ENCODE measurements at places on chromosomes 6 and 20.

GRCh38 chr6:168542301-168542700, 101.3 kb downstream of the SMOC2 start:
- no peak for DNase-seq

DNA sequence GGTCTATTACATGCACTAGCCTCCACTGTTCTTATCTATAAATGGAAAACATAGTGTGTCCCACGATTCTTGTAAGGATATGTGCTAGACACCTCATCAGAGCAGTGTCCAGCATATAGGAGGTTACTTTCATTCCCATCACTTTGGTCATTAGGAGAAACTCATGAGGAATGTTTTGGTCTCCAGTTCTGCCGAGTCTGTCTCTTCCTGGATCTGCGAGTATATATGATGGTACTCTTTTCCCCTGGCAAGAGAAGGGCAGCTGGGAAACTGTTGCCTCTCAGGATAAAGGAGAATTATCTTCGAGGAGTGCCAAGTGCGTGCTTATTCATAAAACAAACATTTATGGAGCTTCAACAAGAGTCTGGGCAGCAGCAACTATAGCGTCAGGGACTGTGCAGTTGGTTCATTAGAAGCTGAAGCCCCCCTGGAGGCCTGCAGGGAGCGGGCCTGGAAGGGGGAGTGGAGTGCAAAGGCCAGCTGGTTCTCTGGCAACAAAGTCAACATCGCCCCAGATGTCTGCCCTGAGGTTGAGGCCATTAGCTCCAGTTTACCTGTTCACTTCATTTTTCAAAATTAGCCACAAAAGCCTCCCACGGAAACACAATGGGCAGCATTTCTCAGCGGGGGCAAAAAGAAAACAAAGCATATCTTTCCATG, 811.9 kb downstream of the MAFB start:
- DNase-seq, result no peak

- no peak for DNase-seq
These were observed 4.4 kb downstream of the PYGB start for GRCh38 chr20:25252230-25252651.

- DNase-seq, result no peak
These were observed 219.5 kb downstream of the SMOC2 start for GRCh38 chr6:168660400-168660945.

DNA sequence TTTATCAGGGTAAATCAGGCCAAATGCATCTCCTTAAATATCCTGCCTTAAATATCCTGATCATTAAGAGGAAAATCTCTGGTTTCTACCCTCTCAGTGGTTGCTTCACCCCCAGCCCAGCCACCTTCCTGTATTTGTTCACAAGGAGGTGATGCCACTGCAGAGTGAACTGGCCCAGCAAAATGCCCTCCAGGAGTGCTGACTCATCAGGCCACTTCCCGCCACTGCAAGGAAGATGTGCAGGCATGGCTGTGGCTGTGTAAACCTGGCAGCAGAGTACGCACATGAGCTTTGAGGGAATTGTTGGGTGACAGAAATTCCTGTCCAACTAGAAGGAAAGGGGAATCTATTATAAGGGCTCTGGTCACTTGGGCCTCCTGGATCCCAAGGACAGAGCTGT, 13.8 kb downstream of the NQO2 start:
- peak; percentile 94 for DNase-seq

DNA sequence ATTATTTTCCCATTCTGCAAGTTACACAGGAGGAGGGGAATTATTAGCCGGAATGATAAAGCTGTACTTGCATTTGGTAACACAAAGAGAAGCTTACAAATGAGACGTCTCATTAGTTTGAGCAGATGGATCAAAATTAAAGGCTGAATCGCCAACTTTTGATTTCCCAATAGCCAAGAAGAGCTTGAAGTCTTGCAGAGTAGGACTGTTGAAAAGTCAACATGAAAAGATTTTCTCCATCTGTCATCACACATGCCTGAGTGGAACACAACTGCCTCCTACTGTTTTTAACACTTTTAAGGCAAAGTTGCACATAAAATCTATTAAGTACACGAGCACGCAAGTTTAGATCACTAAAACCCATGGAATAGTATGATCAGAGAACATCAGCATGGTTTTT, 176.2 kb downstream of the ASCC3 start:
- DNase-seq, result no peak

DNA sequence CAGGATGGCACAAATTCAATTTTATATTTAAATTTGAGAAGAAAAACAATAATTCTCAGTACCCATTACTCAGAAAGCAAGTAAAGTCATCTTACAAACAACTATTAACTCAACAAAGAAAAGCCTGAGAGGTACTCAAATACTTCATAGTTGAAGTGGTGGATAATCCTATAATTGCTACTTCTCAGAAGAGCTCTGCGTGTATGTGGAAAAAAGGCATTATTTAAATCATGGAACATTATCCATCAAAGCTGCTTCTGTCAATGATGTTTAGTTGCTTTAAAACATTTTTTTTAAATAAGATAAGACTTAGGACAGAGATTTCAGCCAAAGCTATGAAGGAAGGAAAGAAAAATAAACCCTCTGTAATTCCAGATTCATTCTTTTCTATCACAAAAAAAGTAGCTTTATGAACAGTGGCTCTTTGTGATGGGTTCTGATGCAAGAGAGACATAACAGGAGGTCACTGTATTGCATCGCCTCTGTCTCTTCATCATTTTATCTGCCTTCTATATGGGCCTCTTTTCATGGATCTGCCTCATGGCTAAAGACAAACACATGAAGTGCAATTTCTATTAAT, 367.9 kb upstream of the SLC35B3 start:
- DNase-seq, result no peak

DNA sequence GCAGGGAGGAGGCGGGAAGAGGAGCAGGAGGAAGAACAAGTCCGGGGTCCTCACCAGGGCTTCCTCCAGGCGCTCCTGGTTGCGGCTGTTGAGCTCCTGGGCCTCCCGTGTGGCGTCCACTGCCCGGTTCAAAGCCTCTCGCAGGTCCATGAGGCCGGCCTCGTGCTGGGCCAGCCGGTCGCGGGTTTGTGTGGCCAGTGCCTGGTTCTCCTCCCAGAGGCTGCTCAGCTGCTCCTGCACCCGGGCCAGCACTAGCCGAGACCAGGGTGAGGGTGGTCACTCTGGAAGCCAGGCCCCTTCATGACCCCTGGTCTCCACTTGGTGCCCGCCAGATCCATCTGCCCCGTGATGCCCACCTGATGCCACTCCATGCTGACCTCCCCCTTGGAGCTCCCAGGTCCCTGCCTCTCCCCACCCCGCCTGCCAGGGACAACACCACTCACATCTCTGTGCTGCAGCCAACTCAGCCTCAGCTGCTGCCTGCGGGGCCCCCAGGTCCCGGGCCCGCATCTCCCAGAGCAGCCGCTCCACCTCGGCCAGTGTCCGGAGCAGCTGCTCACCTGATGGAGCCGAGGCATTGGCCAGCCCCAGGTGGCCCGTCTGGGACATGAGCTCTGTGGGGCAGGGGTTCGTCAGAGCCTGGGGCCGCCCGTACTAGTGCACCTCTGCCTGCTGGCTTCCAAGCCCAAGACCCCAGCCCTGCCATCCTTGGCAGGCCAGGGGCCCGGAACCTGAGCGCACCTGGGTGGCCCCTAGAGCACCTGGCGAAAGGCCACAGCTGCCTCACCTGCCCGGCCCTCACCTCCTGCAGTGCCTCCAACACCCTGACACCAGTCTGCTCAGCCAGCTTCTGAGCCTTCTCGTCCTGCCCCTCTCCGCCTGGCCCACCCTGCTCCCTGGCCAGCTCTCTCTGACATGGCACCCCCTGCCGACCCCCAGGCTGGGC, 15.9 kb downstream of the ADRM1 start:
- peak; percentile 4 for DNase-seq

- DNase-seq, result no peak
These were observed 13.1 kb downstream of the C20orf96 start for GRCh38 chr20:277496-277781.

- DNase-seq, result peak; percentile 38
These were observed 19.3 kb downstream of the UQCC2 start for GRCh38 chr6:33692078-33692759.

GRCh38 chr20:46985671-46986070, 91.0 kb downstream of the EYA2 start:
- no peak for DNase-seq

- no peak for DNase-seq
These were observed 19.9 kb downstream of the MCM8 start for GRCh38 chr20:5970381-5970780.

DNA sequence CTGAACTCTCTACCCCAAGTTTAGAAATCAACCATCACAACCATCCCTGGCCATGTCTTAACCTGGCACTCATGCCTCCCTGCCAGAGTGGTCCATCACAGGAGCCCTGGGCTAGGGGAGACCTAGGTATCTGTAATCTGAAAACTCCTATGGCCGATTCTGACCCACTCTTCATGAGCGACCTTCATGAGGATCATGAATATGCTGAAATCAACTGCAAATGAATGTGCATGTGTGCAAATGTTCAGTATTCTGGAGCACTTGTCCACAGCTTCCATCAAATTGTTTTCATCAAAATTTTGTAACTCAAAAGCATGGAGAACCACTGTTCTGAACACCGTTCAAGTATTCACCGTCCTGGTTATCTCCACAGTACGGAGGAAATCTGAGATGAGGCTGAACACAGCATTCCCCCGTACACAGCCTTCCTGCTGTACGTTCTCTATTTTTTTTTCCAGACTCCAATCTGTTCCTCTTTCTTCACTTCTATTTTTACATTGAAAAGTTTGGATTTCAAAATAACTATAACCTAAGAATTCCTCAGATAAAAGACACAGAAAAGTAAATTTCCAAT, 17.7 kb downstream of the METTL24 start:
- DNase-seq, result no peak

DNA sequence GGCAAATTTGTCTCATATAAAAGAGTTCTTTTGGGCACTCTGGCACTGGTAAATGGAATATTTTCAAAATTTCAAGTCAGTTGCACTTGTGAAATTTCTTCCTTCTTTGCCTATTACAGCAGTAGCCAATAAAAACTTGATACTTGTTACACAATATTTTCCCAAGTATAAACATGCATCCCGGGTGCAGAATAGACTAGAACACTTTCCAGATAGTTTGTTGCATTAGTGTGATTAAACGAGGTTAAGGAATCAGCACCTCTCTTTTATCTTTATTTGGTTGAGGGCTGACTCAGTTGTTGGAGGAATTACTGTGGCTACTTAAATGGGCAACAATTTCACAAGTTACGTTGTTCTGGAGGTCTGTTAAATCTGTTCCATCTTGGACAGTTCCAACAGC, 467.5 kb downstream of the CDKAL1 start:
- no peak for DNase-seq

GRCh38 chr6:841569-841968, 148.6 kb upstream of the EXOC2 start:
- no peak for DNase-seq

- DNase-seq, result peak; percentile 34
These were observed 280.6 kb upstream of the PRDM1 start for GRCh38 chr6:105805501-105806023.

DNA sequence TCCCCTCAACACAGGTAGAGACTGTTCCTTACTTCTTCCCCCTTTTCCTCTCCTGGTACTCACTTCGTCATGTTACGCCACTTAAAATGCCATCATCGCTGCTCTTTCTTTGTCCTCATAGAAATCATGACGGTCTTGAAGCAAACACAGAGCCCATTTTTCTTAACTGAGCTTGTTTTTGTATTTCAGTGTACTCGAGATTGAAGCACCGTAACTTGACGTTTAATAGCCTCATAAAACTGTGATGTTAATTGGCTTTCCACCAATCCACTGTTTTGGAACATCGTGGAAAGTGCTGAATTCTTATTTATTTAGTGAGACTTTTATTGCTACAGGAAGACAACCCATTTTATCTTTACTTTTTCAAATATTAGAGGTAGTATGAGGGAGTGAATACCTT, 38.7 kb downstream of the DUSP22 start:
- DNase-seq, result no peak

GRCh38 chr6:170178561-170179477, 112.1 kb downstream of the DLL1 start:
- peak; percentile 93 for DNase-seq

GRCh38 chr6:144265061-144265357, 20.1 kb upstream of the UTRN start:
- DNase-seq, result no peak

GRCh38 chr20:52859156-52859876, 112.8 kb upstream of the TSHZ2 start:
- peak; percentile 11 for DNase-seq

DNA sequence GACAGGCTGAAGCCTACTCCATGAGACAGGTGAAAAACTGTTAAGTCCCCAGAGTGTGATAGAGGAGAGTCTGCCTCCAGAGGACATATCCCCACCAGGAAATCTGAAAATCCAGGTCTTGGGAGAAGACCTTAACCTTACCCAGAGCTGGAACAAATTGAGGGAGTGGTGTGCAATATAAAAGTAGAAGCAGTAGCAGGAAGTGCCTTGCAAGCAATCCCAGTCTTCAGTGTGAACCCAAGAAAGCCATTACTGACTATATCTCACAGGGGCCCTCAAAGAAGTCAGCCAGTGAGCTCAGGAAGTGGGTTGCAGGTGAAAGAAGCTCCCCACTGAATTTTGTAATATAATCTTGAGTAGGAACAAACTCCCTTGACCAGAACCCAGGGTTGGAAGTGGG, 41.9 kb upstream of the PKIB start:
- DNase-seq, result no peak

GRCh38 chr6:4370066-4370465, 234.7 kb upstream of the ECI2 start:
- peak; percentile 88 for DNase-seq

GRCh38 chr6:138546733-138547185, 47.5 kb upstream of the NHSL1 start:
- DNase-seq, result peak; percentile 13

DNA sequence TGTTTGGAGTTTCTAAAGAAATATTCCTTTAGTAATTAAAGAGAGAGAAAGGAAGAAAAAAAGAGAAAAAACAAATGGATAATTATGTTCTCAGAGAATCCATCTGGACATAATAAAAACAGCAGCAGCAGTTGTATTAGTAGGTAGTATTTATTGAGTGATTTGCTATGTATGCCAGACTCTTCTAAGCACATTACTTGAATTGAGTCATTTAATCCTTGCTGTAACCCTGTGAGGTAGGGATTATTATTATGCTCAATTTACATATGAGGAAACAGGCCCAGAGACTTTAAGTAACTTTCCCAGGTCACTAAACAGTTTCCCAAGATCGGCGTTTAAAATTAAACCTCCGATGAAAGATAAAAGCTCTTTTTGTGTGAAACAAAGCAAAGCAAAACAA, 238.8 kb downstream of the TSHZ2 start:
- DNase-seq, result no peak

GRCh38 chr6:30819297-30819917, 64.9 kb upstream of the DDR1 start:
- peak; percentile 51 for DNase-seq

GRCh38 chr6:110158479-110158878, 21.0 kb downstream of the WASF1 start:
- no peak for DNase-seq

GRCh38 chr6:55543633-55544309, 35.2 kb downstream of the HMGCLL1 start:
- peak; percentile 33 for DNase-seq

- peak; percentile 57 for DNase-seq
These were observed 23.6 kb downstream of the PKHD1 start for GRCh38 chr6:52063584-52064344.

DNA sequence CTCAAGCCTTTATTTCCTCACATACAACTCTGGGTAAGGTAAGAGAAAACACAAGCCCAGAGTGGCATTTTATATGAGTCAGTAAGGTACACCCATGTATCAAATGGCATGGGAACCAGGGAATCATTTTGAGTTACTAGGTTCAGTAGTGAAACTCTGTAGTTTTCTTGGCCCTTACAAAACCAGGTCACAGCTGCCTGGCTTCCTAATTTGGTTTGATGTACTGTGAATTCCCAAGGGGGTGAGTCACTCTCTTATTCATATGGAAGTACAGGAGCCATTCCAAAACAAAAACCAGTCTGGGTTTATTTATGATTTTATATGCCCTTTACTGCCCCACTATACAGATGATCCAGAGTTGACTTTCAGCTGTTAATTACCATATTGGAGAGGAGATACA, 70.7 kb downstream of the PDE7B start:
- DNase-seq, result peak; percentile 93

Data from PC-3 (cell line).